ENCODE measurements at places on chromosomes 5 and 9.

- no peak for DNase-seq
Measured at GRCh38 chr9:12889402-12890106, 114.7 kb downstream of the LURAP1L start.

DNA sequence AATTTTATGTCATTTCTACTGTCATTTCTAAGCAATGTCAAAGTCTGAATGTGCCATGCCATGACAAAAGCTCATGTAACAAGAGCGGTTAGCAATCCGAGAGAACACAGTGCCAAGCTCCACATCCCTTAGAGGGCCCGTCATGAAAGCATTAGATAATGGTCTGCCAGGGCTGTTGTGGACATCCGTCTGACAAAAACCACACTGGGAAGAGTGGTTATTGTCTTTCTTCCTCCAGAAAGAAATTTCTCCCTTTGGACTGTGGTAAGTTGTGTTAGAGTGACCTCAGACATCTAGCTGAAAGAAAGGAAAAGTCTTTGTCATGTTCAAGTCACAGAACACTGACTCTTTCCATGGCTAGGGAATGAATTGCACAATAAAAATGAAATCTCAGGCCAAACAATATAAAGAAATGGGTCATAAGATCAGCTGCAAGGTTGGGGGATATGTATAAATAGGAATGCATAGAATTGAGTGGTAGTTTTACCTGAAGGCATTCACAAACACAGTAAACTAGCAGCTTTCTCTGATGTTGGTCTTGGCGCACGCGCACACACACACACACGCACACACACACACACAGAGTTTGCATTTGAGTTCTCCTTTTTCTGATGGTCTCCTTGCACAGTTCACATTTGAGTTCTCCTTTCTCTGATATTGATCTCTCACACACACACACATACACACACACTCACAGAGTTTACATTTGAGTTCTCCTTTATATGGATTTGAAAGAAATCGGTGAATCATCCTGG lies 5.3 kb downstream of the SLC1A3 start:
- no peak for DNase-seq

DNA sequence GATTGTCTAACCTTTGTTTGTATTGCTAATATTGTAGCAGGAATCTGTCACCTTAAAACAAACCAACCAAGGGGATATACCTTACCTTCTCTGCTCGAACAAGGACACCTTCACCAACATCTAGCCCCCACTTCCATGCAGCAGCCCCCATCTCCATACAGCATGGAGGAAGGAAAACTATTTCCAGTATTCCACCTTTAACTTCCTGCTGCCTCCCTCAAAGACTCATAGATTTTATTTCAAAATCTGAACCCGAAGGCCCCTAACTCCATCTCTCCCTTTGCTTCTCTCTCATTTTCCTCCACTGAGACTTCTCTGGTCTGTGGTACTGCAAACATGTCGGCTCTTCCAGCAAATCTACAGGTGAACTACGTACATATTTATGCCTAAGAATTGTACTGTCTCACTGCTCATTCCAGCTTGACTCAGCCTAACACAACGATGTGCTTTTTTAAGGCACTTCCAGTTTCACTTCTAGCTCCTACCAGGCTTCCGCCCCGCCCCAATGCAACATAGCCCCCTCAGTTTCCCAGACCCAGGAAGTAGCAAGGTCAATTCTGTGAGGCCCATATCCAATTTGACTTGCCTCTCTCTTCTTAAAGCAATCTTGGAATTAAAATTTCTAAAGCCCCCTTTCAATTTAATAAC lies 70.7 kb upstream of the RNF38 start:
- peak; percentile 78 for DNase-seq

- no peak for DNase-seq
Measured at GRCh38 chr9:135139366-135139959, 52.0 kb downstream of the OLFM1 start.

DNA sequence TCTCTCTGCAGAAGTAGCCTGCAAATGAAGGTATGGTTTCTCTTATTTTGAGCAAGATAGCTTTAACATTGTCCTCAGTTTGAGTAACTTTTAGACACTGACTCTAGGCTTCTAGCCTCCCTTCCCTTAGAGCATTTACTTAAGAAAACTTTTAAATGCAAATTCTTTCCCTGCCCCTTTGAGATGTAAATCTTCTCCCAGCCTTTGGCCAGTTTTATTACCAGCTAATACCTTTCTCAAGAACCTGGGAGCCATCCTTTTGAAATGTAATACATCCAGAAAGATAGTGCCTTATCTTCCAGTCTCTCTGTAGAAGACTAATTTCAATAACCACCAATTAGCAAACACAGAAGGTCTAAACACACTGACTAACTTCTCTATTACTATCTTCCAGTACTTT lies 688.9 kb upstream of the CDH9 start:
- DNase-seq = no peak

GRCh38 chr5:149426931-149427330 lies 47.8 kb upstream of the IL17B start:
- no peak for DNase-seq

- no peak for DNase-seq
Measured at GRCh38 chr9:116162241-116162781, 8.7 kb downstream of the PAPPA start.

GRCh38 chr5:123365156-123365555 lies 58.0 kb downstream of the CEP120 start:
- DNase-seq = peak; percentile 77

- peak; percentile 97 for DNase-seq
Measured at GRCh38 chr9:128091144-128091543, 23.1 kb downstream of the SLC25A25 start.

DNA sequence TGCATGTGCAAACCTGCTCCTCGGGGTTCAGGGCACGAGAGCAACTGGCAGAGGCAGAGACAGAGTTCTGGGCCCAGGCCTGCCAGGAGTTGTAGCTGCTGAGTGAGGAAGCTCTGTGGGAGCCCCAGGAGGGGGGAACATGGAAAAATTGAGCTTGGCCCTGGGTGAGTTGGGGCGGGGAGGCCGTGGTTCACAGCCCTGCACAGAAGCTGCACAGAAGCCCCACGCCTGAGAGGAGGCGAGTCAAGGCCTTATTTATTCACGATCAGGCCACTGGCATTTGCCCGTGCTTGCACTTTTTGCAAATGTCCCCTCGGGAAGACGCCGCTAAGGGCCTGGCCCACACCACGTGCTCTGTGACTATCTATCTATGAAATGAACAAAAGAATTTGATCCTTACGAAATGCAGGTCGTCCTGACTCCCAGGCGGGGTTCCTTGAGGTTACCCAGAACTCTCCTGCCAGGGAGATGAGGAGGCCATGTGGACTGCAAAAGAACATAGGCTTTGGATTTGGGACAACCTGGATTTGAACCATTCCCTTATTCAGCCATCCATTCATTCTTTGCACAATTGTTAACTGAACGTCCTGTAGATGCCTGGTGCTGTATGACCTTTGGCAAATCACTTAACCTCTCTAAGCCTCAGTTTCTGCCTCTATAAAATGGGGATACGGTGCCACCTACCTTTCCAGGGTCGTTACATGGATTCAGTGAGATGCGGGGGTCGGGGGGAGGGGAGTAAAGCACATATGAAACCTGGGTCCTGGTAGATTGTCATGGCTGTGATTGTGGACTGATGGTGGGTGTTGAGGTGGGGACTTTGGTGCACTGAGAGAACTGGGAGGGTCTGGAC lies 17.9 kb downstream of the COL27A1 start:
- no peak for DNase-seq

GRCh38 chr9:121692606-121693387 lies 41.4 kb downstream of the DAB2IP start:
- peak; percentile 26 for DNase-seq

- DNase-seq = no peak
Measured at GRCh38 chr5:167603135-167603534, 688.3 kb upstream of the WWC1 start.

- DNase-seq = peak; percentile 86
Measured at GRCh38 chr5:164237486-164237885, 732.1 kb downstream of the MAT2B start.

- DNase-seq = no peak
Measured at GRCh38 chr9:86046071-86046636, 53.2 kb downstream of the GOLM1 start.

GRCh38 chr9:75505654-75506053 lies 384.8 kb upstream of the PCSK5 start:
- no peak for DNase-seq

DNA sequence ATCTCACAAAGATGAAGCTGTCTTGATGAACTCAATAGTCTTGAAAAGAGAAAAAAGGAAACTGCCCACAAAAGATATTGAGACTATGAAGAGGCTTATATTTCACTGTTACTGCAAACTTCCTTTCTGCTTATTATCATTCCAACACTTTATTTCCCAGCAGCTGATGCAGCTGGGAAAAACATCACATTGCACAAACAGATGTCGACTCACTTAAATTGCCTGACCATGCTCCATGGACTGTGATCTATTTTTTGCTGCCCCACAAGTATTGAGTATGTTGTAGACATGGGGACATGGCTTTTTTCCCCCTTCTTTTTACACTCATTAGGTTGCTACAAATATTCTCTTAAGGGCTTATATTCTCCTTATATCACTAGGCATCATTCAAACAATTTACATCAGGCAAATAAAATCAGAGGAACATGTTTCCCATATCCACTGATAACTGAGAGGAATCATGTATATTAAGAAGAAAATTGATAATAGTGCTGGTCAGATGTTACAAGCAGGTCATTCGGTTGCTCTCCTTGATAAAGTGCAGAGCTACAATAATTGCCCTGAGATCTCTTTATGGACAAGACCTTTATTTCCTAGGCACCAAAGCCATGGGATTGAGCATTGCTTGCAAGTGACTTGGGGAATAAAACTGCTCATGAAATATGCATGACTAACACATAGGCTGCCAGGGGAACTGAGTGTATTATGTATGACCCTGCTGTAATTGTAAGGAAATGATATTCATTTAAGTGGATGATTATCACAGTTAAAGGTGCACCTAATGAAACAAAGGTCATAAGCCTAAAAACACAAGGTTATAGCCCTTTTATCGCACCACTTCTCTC lies 509.9 kb downstream of the ZNF608 start:
- no peak for DNase-seq

- DNase-seq = no peak
Measured at GRCh38 chr5:148394587-148395019, 10.8 kb downstream of the FBXO38 start.

DNA sequence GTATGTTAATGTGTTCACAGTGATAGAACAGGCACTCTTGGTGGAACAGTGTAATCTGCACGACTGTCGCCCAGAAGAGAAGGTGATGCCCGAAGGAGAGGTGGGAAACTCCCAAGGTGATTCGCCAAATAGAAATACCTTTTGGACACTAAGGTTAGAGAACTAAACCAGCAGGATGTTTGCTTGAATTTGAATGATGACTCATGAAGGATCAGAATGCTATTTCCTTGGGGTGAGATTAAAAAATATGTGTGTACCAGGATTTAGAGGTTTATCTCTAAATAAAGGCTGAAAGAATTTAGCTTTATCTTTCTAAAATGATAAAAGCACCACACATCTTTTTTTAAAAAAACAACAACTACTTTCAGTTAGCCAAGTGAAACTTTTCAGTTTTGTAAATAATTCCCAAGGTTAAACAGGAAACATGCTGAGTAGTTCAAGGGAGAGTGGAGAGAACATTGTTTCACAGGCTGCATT lies 297.4 kb upstream of the TAS2R1 start:
- peak; percentile 68 for DNase-seq

DNA sequence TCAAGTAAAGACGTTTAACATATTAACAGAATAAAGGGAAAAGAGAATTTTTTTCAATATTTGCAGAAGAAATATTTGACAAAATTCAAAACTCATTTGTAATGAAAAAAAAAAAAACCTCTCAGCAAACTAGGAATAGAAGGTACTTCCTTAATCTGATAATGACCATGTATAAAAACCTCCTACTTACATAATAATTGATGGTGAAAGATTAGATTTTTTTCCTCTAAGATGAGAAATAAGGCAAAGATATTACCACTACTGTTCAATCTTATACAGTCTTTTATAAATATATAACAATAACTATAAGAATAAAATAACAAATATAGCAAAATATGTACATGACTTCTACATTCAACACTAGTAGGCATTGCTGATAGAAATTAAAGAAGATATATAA lies 424.6 kb upstream of the KLF4 start:
- no peak for DNase-seq

DNA sequence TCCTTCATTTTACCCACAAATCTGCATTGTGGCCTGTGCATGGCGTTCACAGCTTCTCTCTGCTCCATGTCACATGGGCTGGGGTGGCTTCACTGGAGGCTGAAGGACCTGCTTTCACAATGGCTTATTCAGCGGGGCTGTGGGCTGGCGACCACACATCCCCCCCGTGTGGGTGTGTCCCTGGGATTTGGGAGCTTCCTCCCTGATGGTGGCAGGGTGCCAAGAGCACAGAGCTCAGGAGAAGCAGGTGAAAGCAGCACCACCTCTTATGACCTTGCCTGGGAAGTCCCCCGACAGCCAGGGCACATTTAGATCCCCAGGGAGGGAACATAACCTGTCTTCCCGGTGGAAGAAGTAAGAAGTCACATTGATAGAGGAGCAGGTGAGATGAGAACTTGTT lies 5.0 kb upstream of the MED10 start:
- DNase-seq = no peak

DNA sequence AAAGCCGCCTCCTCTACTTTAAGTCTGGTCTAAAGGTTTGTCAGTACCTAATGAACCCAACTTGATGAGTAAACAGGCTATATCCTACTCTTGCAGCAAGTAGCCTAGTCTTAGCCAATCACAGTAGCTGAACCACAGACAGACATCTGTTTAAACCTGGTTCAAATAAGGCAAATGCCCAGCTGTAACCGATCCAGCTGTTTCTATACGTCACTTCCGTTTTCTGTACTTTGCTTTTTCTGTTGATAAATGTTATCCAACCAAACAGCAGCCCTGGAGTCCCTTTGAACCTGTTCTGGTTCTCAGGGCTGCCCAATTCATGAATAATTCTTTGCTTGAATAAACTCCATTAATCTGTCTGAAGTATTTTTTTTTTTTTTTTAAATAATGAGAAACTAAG lies 76.9 kb upstream of the EQTN start:
- no peak for DNase-seq
